ENCODE measurements at places on chromosomes 1 and 21.

DNA sequence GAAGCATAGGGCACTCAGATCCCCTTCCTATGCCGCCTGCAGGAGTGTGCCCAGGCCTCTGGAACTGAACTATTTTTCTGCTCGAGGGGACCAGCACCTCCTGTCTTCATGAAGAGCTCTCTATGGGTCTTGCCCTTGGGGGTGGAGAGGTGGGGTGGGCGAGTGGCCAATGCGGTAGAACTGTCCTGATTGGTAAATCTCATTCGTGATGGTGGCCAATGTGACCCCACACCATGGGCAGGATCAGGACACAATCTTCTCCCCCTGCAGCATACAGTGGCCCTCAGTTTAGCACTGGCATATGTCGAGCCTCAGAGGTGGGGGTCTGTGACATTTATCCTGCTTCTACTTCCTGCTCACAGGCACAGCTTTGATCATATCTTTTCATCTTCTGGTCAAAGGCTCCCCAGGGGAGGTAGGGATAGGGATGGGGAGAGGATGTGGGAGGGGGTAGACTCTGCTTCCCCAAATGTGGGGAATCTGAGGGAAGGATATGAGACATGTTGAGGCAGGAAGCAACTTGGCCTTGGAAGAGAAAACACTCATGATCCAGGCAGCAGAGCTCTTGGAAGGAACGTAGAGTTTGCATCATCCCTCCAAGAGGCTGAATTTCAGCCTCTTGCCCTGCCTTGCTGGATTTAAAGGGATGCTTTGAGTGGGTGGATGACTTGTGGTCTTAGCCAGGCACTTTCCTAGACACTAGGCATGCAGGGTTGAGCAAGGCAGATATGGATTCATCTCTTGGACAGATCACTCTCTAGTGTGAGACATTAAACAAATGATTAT lies 81.8 kb downstream of the LAMC2 start:
- no peak for DNase-seq

- no peak for DNase-seq
These were observed 66.7 kb downstream of the ATP1A1 start for GRCh38 chr1:116439701-116440100.

- no peak for DNase-seq
These were observed 95.6 kb downstream of the PTPRC start for GRCh38 chr1:198734323-198735008.

- no peak for DNase-seq
These were observed 391.0 kb downstream of the OMA1 start for GRCh38 chr1:58155418-58156123.

DNA sequence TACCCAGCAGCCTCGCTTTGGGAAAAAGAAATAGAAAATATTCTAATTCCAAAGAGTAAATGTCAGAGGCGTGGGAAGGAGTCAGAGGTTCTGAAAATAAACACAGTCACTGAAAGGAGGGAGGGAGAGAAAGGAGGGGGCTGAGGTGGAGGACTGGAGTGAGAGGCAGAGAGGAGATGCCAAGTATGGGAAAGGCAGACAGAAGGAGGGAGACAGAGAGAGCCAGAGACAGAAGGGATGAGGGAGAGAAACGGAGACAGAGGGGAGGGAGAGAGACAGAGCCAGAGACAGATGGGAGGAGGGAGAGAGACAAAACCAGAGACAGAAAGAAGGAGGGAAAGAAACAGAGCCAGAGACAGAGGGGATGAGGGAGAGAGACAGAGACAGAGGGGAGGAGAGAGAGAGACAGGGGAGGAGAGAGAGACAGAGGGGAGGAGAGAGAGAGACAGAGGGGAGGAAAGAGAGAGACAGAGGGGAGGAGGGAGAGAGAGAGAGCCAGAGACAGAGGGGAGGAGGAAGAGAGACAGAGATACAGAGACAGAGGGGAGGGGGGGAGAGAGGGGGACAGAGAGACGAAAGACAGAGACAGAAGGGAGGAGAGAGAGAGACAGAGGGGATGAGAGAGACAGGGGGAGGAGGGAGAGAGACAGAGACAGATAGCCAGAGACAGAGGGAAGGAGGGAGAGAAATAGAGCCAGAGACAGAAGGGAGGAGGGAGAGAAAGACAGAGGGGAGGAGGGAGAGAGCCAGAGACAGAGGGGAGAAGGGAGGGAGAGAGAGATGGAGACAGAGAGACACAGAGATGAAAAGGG lies 525.5 kb downstream of the MATN1 start:
- DNase-seq = no peak

- no peak for DNase-seq
These were observed 34.5 kb upstream of the DIPK1A start for GRCh38 chr1:92995441-92996430.

DNA sequence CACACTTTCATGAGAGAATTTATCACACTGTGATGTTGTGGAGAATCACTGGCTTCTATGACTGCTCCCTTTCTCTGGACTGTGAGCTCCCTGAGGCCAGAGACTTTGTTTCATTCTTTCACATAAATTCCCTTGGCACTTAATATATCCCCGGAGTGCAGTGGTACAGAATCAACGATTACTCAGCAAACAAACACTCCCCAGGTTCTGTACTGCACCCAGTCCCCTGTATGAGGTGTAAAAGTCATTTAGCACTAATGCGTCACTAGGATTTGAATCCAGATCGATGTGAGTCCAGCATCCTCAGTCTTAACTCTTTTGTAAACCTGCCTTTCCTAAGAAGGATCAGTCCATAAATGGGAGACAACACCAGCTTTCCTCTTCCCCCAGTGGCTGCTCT lies 6.8 kb upstream of the UTP25 start:
- no peak for DNase-seq

- no peak for DNase-seq
These were observed 24.9 kb downstream of the MAP3K7CL start for GRCh38 chr21:29155118-29155932.

- DNase-seq = no peak
These were observed 99.4 kb downstream of the TSEN15 start for GRCh38 chr1:184150776-184151531.

Measured in activated CD4-positive, alpha-beta T cell treated with anti-CD3 and anti-CD28 coated beads, Interleukin-2, amount 10 ng/mL, durations not matched to agents 7 days and 5 days (primary cell).